Renal cortical epithelial cell (primary cell): ENCODE measurements at places on chromosomes 2 and 18. TPM values are rescaled to one million over a fixed set of nuclear protein-coding genes. Genes with fewer than 3 reads are reported as not detected.

Gene GYPC
- 22.3 and 34.7 TPM in 2 replicates for total RNA-seq

DNA sequence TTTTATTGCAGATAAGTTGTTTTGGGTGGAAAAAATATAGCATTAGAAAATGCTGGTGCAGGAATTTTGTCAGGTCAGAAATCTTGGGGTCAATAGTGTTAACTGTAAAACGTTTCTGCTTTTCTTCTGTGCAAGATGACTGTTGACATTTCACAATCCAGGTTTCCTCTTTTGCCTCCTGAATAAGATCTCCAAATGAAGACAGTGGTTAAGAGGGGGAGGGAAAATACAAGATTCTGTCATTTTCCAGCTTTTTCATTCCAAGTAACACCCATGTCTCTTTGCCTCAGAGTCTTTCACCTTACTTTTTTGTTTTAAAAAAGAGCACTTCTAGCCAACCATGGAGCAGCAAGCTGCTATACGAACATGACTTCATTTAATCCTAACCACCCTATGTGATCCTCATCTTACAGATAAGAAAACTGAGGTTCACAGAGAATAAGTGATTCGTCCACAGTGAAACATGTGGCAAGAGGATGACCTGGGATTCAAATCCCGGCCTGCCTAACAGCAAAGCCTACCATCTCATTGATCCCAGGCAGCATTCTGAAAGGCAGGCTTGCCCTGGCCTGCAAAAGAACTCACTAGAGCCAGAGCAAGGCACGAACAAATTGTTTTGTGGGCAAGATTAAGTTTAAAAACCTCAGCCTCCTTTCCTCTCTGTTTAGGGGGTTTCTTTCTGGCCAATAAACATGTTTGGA is 3.0 kb downstream of the PLEK start:
- no peak for DNase-seq

Gene UGT1A9
- 37.2 and 110 TPM in 2 replicates for total RNA-seq

DNA sequence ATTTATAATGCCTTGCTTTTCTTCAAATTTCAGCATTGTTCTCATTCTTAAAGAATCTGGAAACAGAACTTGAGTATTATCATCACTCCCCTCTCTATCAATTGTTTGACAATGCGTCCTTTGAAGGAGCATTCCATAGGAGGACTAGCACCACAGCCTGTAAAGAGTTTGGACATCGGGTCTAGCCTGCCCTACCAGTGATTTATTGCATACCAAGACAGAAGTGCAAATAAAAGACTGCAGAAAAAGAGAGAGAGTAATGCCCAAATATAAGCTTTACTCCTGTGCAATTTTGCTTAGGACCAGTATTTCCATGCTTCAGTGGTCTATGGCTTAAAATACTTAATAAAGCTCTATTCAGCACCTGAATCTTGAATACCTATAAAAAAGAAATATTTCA is 55.4 kb upstream of the MAP2 start:
- no peak for DNase-seq

- DNase-seq, result no peak
Observed at GRCh38 chr2:239178954-239179353, 221.9 kb downstream of the HDAC4 start.

GRCh38 chr2:203815541-203815898 is 52.1 kb upstream of the CTLA4 start:
- no peak for DNase-seq

- DNase-seq, result peak; percentile 30
Observed at GRCh38 chr2:152566728-152567069, 150.6 kb downstream of the PRPF40A start.

Gene BMPR2
- total RNA-seq, result 19.4 and 65.7 TPM in 2 replicates

GRCh38 chr2:241066171-241066892 is 35.8 kb downstream of the MTERF4 start:
- DNase-seq, result no peak

- DNase-seq, result no peak
Observed at GRCh38 chr2:11405599-11406266, 60.2 kb downstream of the E2F6 start.

- DNase-seq, result no peak
Observed at GRCh38 chr18:48917579-48918517, 32.9 kb downstream of the SMAD7 start.
